ENCODE measurements at places on chromosomes 3 and 15.

DNA sequence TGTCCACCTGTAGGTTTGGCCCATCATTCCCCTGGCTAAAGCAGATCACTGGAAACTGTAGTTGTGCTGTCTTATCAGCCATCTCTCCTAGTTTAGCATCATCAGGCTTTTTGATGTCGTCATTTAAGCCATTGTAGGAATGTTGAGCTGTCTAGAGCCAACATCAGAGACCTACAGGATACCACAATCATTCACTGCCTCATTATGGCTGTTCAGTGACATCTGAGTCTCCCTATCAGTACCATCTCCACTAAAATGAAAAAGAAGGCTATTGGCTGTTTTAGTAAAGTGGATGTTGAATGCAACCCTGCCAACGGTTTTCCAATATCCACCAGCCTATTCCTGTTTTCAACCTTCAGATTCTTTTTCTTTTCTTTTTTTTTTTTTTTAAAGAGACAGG is 29.2 kb downstream of the RLBP1 start:
- no peak for DNase-seq

GRCh38 chr3:151135541-151136337 is 50.3 kb downstream of the MED12L start:
- DNase-seq = peak; percentile 95

- DNase-seq = no peak
These were observed 44.5 kb downstream of the RIOX2 start for GRCh38 chr3:97927704-97928103.

- no peak for DNase-seq
These were observed 79.0 kb upstream of the SELENOK start for GRCh38 chr3:53970661-53971060.

DNA sequence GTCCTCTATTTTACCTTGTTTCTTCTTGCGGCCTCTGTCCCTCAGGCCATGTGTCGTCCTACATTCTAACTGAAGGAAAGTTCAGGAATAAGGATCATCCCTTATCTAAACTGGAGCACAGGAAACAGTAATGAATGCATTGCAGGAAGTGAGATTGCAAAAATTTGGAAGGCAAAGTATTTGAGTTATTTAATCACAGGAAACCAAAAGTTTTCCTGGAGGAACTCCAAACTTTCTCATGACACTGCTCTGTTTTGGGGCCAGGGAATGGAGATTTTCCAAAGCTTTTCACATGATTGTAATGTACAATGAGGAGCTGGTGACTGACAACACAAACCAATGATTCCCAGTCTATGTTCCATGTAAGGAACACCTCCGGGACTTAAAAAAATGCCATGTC is 57.8 kb upstream of the PLSCR4 start:
- DNase-seq = no peak
